Left lung (tissue), 14 donors: ENCODE measurements at places on chromosomes 16 and 17. TPM values are rescaled to one million over a fixed set of nuclear protein-coding genes. Genes with fewer than 3 reads are reported as not detected.

Gene CEP131
- 7.7 TPM for total RNA-seq

Gene DPEP2
- 12.6 TPM for total RNA-seq

Gene CTU2
- 19.8 TPM for total RNA-seq

Gene TSNAXIP1
- 4.4 TPM for total RNA-seq

Gene C16orf74
- 1.3 TPM for total RNA-seq

Gene XAF1
- 62.9 TPM for total RNA-seq

Gene KIF18B
- 6.0 TPM for total RNA-seq

Gene TMIGD1
- not detected for total RNA-seq

Gene KLHL10
- not detected for total RNA-seq

- H3K27me3 ChIP-seq = no peaks in the 10 kb centered on the region
- no peak overlapping the region for H3K4me3 ChIP-seq
- no peaks in the 10 kb centered on the region for H3K36me3 ChIP-seq
- DNase-seq = no peak
Measured at GRCh38 chr16:48963306-48963705, 318.3 kb downstream of the CBLN1 start.

DNA sequence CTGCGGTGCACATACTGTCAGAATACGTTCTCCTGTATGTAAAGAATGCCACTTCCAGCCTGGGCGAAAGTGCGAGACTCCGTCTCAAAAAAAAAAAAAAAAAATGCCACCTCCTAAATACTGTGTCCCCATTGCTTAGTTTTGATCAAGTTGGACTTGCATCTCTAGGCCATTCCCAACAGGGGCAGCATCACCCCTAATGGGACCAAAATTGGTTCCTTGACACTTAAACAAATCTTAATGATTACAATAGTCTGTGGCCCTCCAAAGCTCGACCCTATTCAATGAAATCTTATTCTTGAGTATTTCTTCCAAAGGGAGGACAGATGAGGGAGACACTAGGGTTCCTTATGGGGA is 154.7 kb upstream of the PLCG2 start:
- no peaks in the 10 kb centered on the region for H3K36me3 ChIP-seq
- H3K27me3 ChIP-seq = no peaks in the 10 kb centered on the region
- no peak overlapping the region for H3K4me3 ChIP-seq
- no peak for DNase-seq
- no peak overlapping the region for H3K27ac ChIP-seq

GRCh38 chr16:85029408-85029784 is 1.8 kb downstream of the KIAA0513 start:
- H3K27me3 ChIP-seq = no peaks in the 10 kb centered on the region
- H3K4me3 ChIP-seq = no peak overlapping the region
- no peak overlapping the region for H3K27ac ChIP-seq
- peaks cover 17% of the 10 kb centered on the region for H3K36me3 ChIP-seq
- peaks cover 8% of the 10 kb centered on the region for H3K4me1 ChIP-seq
- DNase-seq = no peak

GRCh38 chr17:63463771-63464170 is 13.1 kb upstream of the ACE start:
- H3K4me3 ChIP-seq = no peak overlapping the region
- no peak for DNase-seq
- H3K27me3 ChIP-seq = no peaks in the 10 kb centered on the region
- H3K4me1 ChIP-seq = peaks cover 34% of the 10 kb centered on the region
- no peak overlapping the region for H3K27ac ChIP-seq

- H3K4me1 ChIP-seq = peaks cover 6% of the 10 kb centered on the region
- DNase-seq = no peak
- no peaks in the 10 kb centered on the region for H3K36me3 ChIP-seq
- H3K27me3 ChIP-seq = no peaks in the 10 kb centered on the region
Measured at GRCh38 chr16:68754084-68754792, 17.1 kb downstream of the CDH1 start.

DNA sequence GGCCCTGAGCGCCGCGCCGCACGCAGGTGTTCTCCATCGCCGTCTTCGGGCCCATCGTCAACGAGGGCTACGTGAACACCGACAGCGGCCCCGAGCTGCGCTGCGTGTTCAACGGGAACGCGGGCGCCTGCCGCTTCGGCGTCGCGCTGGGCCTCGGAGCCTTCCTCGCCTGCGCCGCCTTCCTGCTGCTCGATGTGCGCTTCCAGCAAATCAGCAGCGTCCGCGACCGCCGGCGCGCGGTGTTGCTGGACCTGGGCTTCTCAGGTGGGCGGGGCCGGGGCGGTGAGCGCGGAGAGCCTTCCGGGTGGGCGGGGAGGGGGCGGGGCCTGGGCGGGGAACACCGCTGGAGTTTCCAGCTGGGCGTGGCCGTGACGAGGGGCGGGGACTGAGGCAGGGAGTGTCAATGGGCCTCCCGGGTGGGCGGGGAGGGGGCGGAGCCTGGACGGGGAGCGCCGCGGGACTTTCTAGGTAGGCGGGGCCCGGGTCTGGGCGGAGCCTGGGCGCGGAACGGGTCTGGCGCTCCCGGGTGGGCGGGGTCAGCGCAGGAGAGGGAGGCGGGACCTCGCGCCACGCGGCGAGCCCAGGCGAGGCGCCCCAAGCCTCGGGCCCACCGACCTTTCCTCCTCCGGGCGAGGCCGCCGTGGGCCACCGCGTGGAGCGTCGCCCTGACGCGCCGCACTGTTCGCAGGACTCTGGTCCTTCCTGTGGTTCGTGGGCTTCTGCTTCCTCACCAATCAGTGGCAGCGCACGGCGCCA is 2.4 kb downstream of the SYNGR3 start:
- H3K27me3 ChIP-seq = peaks cover 41% of the 10 kb centered on the region
- peak; percentile 99 for DNase-seq
- H3K4me1 ChIP-seq = peaks cover 17% of the 10 kb centered on the region
- peak overlapping the region; percentile 46 for H3K4me3 ChIP-seq
- no peak overlapping the region for H3K27ac ChIP-seq

- H3K27ac ChIP-seq = peak overlapping the region; percentile 70
- H3K4me3 ChIP-seq = peak overlapping the region; percentile 4
- H3K36me3 ChIP-seq = no peaks in the 10 kb centered on the region
- peaks cover 67% of the 10 kb centered on the region for H3K27me3 ChIP-seq
- peaks cover 14% of the 10 kb centered on the region for H3K4me1 ChIP-seq
- DNase-seq = no peak
Measured at GRCh38 chr17:72588961-72589360, 468.1 kb downstream of the SOX9 start.

- no peaks in the 10 kb centered on the region for H3K36me3 ChIP-seq
- no peak for DNase-seq
- peaks cover 39% of the 10 kb centered on the region for H3K4me1 ChIP-seq
- no peaks in the 10 kb centered on the region for H3K27me3 ChIP-seq
- no peak overlapping the region for H3K4me3 ChIP-seq
- no peak overlapping the region for H3K27ac ChIP-seq
Measured at GRCh38 chr16:55565086-55565485, 1.4 kb upstream of the CAPNS2 start.

- DNase-seq = peak; percentile 48
- H3K4me3 ChIP-seq = no peak overlapping the region
Measured at GRCh38 chr16:80233097-80233835, 307.5 kb upstream of the DYNLRB2 start.
